ENCODE measurements at places on chromosomes 3 and 15. TPM values are rescaled to one million over a fixed set of nuclear protein-coding genes. Genes with fewer than 3 reads are reported as not detected.

DNA sequence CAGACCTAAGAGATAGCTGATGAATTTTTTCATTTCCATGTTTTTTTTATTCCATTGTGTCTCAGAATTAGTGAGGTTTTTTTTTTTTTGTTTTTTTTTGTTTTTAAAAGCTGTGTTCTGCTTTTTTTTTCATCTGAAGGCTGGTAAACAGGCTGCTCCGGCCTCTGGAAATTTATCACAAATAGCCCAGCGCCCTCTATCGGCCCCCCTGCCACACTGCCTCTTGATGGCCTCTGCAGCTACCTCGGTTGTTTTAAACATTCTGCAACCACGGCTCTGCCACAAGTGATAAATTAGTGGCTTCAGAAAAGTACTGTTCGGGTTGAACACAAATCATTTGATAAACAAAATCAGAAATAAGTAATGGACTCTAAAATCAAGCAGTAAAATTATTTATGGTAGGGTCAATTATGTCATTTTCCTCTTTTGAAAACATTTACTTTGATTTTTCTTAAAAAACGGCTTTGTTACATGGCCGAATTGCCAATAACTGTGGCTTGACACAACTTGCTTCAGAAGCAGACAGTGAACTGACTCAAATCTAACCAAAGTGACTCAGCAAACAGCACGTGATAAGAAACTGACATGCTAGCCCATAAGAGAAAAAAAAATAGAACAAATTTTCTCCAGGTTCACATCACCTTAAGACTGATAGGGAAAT lies 87.8 kb downstream of the RSL24D1 start:
- peak; percentile 67 for DNase-seq

- no peak for DNase-seq
These were observed 61.8 kb upstream of the CMSS1 start for GRCh38 chr3:99755831-99756230.

DNA sequence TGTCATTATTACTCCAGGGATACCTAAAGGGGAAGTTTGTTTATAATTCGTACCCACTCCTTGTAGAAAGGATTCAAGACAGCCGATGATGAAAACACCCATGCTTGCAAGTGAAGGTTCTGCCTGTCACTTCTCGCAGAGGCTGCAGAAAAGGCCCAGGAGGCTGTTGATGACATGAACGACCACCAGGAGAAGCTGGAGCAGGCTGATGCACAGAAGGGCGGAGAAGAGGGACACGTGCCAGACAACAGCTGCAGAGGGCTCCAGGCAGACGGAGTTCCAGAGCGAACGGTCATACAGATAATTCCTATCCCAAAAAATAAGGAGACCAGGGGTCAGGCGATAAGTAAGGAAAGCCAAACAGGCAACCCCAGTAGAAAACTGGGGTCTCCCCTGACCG lies 5.7 kb upstream of the DYNLT2B start:
- no peak for DNase-seq

DNA sequence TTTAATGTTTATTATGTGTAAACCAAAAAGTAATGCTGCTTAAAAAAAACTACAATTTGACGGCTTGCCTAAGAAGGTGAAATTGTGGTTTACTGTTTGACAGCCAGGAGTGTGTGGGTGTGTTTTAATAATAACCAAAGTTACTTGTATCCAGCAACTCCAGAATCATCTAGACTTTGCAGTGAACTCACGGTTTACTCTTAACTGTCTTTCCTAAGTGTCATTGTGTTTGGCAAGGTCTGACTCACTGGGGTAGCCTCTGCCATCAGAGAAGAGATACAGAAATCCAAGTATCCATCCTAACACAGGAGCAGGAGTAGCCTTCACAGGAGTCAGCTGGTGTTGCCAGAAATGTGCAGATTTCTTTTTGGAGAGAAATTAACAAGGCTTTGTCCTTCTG lies 151.1 kb downstream of the CTNNB1 start:
- DNase-seq: no peak

Gene TRAIP
- total RNA-seq: 0.54 TPM

DNA sequence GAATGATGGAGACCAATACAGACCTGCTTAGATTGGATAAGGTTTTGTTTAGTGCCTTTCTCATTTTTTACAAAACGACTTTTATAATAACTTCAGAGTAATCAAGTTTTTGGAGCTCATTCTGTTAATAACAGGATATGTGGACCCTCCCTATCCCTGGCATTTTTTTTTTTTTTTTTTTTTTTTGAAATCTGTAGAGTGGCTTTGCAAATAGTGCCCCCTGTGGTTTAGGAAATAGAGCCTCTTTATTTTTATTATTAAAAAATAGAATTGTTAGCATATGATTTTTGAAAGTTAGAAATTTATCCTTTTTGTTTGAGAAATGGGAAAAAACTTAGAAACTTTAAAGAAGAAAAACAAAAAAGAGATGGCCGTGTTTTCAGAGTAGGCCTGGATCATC lies 11.4 kb downstream of the SKIL start:
- DNase-seq: no peak

GRCh38 chr15:75671730-75672602 lies 24.3 kb downstream of the SNX33 start:
- no peak for DNase-seq

DNA sequence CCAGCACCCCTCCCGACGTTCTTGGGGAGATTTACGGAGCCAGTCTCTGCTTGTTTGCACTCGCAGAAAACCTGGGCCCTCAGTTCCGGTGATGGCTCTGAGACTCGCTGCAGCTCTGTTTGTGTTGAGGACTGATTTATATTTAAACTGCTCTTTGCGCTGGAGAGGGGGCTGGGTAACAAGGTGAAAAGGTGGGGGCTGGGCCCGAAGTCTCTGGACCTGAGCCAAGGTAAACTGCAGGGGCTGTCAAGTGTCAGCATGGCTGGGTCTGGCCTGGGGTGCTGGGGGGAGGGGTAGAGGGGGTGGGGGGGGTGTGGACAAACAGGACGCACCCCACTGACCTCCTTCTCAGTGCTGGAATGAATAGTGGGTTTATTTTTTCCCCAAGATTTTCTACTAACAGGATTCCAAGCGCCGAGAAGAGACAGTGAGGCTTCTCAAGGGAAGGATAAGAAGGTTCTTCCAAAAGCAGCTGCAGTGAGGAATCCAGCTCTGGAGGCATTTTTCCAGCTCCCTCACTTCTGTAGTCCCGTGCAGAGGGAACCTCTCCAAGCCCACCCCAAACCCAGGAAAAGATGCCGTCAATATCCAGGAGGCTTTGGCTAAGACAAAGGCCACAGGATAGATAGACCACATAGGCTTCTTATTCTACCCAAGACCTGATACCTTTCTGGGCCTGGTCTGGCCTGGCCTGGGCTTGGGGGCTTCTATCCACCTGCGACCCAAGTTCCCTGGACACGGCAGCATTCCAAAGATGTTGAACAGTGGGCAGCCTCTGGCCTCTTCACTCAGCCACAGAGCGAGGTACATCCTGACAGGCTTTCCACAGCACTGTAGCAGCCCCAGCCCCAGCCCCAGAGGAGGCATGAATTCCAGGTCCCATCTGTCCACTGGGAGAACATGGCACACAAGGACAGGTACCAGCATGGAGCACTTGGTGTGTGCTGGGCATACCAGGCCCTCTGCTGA lies 938 bp upstream of the SLCO2A1 start:
- DNase-seq: peak; percentile 56

Data from sigmoid colon (tissue), 7 donors.